ENCODE measurements at places on chromosomes 16 and 17.

DNA sequence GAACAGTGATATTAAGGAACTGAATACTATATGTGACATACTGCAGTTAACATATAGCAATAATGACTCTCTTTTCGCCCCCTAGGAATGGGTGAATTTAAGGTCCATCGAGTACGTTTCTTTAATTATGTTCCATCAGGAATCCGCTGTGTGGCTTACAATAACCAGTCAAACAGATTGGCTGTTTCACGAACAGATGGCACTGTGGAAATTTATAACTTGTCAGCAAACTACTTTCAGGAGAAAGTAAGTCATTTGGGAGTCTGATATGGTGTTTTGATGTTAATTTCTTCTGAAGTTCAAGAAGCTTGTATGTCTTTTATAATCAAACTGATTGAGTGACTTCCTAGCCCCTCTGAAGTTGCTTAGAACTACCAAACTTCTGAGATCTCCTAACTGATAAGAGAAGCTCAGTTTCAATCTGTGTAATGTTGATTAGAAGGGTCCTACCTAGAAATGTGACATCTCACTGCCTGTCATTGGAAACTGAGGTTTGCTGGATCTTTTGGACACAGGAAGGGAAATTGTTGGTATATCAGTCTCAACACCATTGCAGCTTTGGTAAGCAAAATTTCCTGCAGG is 1.0 kb downstream of the UTP4 start:
- DNase-seq, result no peak

GRCh38 chr16:86959091-86959651 is 358.0 kb downstream of the C16orf95 start:
- no peak for DNase-seq

GRCh38 chr16:31486045-31486444 is 3.1 kb downstream of the SLC5A2 start:
- no peak for DNase-seq

- no peak for DNase-seq
Observed at GRCh38 chr17:38867968-38868816, 1.7 kb upstream of the LASP1 start.
